ENCODE measurements at places on chromosomes 12 and 14.

GRCh38 chr12:116161588-116161987 is 115.9 kb downstream of the MED13L start:
- DNase-seq = no peak

GRCh38 chr14:83172363-83172762 is 1638.7 kb upstream of the SEL1L start:
- DNase-seq = no peak

DNA sequence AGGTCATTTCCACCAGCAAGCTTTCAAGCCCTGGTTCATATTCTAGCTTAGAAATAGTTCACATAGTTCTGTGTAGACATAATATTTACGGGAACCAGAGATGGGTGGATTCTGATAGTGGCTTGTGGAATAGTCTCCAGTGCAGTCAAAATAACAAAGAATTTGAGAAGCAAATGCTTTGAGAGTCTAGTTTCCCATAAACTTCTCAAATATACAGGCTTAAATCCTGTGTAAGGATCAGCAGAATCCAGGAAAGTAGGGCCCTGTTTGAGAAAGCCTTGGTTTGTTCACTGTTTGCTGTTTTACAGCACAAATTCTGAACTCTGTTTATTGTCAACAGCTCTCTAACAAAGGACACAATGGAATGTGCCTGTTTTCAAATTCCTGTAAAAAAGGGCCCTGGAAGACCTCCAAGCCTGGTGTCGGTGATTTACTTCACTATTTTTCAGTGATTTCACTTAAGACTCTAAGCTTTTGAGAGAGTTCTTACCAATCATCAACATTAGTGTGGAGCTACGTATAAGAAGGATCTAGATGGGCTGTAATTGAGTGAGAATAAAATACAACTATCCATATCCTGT is 11.4 kb upstream of the FOS start:
- no peak for DNase-seq

GRCh38 chr12:128069359-128069997 is 197.5 kb upstream of the TMEM132C start:
- DNase-seq = no peak

- no peak for DNase-seq
These were observed 66.2 kb downstream of the CRADD start for GRCh38 chr12:93743229-93743998.

GRCh38 chr12:5571115-5571514 is 139.2 kb downstream of the NTF3 start:
- DNase-seq = no peak

DNA sequence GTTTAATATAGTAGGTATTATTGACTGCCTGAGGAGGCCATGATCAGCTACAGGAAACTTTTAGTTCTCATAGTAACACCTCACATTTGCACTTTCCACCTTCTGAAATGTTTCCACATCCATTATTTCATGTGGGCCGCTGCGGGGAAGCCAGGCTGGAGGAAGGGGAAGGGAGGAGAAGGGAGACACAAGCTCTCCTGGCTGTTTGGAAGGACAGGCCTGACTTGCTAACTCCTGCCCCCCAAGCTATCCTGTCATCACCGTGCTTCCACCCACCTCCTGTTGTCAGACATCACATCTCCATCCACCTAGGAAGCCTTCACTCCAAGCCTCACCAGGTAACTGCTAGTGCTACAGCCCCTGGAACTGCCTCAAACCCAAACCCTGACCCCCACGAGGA is 9.5 kb downstream of the DPF3 start:
- no peak for DNase-seq

GRCh38 chr14:101726295-101726953 is 35.1 kb upstream of the PPP2R5C start:
- DNase-seq = no peak

GRCh38 chr12:109461049-109461845 is 15.9 kb downstream of the KCTD10 start:
- DNase-seq = no peak

GRCh38 chr12:50618864-50619609 is 114.3 kb downstream of the DIP2B start:
- no peak for DNase-seq

- no peak for DNase-seq
These were observed 10.6 kb downstream of the GRIP1 start for GRCh38 chr12:66668311-66668710.

- DNase-seq = no peak
These were observed 87.2 kb upstream of the FRMD6 start for GRCh38 chr14:51564460-51564859.

- DNase-seq = no peak
These were observed 42.8 kb downstream of the KDM2B start for GRCh38 chr12:121537814-121538698.

- DNase-seq = no peak
These were observed 18.1 kb upstream of the NEK9 start for GRCh38 chr14:75144944-75145343.

GRCh38 chr14:99688210-99688581 is 4.1 kb downstream of the CYP46A1 start:
- no peak for DNase-seq

GRCh38 chr14:52485350-52485960 is 66.8 kb downstream of the TXNDC16 start:
- no peak for DNase-seq

DNA sequence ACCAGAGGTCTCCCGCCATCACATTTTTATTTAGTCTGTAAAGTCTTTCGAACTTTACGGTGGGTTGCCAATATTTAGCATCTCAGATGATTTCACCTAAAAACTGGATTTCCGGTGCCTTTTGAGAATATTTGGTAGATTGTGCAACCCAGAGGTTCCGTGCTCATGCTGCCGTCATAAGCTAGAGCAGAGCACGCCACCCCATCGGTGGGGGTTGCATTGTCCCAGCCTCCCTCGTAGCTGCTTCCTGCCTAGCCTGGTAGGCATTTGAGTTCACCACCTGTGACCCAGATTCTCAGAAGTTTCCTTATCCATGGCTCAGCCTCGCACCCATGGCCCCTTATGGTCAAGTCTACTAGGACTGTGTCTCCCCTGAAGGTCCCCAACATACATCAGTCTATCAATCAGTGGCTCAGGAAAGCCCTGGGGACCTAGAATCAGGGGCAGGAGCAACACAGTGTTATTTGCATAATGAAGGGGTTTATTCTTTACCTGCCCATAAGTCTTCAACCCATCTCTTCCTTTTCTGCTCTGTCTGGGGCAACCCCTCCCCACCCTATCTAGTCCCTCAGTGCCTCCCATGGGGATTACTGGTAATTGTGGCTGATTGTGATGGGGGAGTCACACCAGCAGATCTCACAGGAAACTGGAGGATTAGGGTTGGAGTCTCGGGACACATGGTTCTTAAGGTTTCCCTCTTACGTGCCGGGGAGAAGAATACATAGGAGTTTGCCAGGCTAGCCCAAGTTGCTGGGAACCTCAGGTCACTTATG is 152.3 kb downstream of the PHETA1 start:
- DNase-seq = no peak

- no peak for DNase-seq
These were observed 27.3 kb upstream of the CHPT1 start for GRCh38 chr12:101670007-101670671.

DNA sequence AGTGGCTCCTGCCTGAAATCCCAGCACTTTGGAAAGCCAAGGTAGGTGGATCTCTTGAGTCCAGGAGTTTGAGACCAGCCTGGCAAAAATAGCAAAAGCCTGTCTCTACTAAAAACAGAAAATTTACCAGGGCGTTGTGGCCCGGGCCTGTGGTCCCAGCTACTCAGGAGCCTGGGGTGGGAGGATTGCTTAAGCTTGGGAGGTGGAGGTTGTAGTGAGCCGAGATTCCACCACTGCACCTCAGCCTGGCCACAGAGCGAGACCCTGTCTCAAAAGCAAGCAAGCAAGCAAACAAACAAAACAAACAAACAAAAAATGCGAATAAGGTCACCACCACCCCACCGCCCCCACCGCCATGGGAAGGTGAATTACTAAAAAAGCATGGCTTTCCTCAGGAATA is 238.7 kb downstream of the ATXN7L3B start:
- no peak for DNase-seq

DNA sequence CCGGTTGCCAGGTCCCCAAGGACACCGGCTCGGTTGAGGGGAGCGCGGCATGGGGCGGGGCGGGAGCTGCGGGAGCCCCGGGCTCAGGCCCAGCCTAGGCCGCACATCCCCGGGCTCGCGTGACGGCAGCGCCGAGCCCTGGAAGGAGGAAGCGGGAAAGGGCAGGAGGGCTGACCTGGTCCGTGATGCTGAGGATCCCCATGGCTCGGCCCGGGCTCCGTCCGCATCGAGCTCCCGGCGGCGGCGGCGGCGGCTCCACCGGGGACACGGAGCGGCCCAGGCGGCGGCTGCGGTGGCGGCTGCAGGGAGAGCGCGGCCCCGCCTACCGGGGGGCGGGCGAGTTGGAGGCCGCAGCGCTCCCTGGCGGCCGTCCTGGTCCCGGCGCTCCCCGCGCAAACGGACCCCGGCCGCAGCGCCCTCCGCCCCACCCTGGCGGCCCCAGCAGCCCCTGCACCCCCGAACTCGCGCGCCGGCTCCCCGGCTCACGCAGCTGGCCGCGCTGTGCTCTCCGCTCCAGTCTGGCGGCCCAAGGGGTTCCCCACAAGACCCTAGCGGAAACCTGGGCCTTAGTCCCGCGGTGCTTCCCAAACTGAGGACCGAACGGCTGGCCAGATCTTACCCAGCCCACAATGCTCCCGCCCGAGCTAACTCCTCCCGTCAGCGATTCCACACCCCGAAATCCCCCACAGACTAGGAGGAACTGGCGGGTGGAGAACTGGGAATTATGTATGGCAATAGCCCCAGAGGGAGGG is at the start of gene ANKRD52:
Gene ANKRD52 (minus strand): TSS at position 317 of the 752 bp plus-strand sequence. CDS start 115 bp downstream, at position 202.
- peak; percentile 74 for DNase-seq

DNA sequence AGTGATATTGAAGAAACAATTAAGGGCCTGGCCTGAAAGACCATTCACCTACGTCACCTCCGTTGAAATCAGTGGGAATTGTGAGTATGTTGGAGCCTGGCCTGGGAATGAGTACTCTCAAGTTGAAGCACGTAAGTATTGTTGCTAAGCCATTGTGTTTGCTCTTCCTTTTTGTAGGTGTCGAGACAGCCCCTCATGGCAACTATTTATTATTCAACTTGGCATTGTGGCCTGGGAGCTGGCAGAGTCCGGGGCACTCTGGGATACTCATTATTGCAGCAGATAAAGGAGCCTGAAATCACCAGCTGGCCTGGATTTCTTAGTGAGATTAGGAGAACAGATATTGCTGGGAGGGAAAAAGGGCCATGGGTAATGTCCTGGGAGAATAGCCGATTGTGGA is 147.4 kb downstream of the C12orf75 start:
- no peak for DNase-seq

GRCh38 chr12:104683831-104684503 is 227.2 kb downstream of the CHST11 start:
- DNase-seq = no peak

- peak; percentile 14 for DNase-seq
These were observed 1.2 kb upstream of the BMAL2 start for GRCh38 chr12:27331291-27331926.

GRCh38 chr12:7948589-7949260 is 12.7 kb upstream of the SLC2A3 start:
- DNase-seq = no peak

DNA sequence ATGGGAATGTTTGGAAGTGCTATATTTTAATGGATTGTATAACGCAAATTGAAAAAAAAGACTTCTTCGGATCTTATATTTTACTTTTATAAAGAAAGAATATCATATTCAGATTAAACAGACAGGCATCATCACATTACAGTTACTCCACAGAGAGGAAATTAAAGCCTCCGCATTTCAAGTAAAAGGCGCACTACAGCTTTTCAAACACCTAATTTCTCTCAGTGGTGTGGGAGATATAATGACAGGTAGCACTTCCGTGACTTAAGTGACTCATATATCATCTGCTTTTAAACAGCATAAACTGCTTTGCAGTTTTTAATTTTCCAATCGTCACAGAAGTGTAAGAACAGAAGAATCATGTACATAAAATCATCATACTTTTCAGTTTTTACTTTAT is 751.4 kb downstream of the FSCB start:
- no peak for DNase-seq

GRCh38 chr12:4881266-4882064 is 28.2 kb upstream of the KCNA1 start:
- no peak for DNase-seq

DNA sequence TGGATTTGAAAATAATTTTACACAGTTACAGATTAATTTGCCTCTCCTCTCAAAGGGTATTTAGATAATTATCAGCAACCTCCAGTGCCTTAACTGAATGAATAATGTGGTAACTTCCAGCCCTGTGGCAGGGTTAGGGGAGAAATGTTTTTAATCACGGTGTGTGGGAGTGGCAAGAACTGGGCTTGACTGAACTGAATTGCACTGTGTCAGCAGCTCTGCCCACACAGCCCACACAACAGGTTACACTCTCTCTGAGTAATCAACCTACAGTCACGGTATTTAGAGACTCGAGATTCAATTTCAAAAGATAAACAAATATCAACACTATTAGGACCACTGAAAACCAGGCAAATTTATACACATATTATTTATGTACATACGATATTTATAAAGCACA is 198.5 kb downstream of the KCNC2 start:
- peak; percentile 1 for DNase-seq

- no peak for DNase-seq
These were observed 14.2 kb upstream of the CDKL1 start for GRCh38 chr14:50410921-50411320.

GRCh38 chr12:2925322-2925995 is 33.7 kb upstream of the TEAD4 start:
- DNase-seq = no peak

DNA sequence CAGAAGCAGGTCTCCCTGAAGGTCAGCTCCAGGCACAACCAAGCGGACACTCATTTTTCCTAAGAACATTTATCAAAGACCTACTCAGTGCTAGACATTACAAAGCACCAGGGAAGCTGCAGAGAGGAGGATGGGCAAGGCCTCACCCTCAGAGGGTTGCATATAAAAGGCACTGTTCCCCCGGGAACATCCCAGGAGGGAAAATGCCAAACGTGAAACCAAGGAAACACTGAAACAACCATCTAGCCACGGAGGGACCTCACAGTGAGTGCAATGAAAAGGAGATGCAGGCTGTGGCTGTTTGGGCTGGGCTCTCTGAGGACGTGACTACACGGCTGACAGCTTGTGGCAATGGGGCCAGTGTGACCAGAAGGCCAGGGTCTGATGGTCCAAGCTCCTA is 117.4 kb upstream of the VASH1 start:
- DNase-seq = no peak

DNA sequence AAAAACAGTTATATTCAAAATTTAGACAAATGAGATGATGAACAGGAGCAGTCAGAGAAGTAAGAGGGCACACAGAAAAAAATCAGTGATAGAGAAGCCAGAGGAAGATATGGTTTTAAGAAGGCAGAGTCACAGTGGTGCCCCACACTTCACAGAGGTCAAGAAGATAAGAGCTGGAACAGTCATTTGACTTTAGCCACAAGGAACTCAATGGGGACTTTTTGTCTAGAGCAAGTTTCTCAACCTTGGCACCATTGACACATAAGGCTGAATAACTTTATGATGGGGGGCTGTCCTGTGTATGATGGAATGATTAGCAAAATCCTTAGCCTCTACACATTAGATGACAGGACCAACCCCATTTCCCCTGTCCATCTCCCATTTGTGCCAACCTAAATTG is 172.8 kb upstream of the PLEKHG7 start:
- no peak for DNase-seq

- no peak for DNase-seq
These were observed 162.9 kb downstream of the ADGRD1 start for GRCh38 chr12:131116468-131117117.

All from stimulated activated CD8-positive, alpha-beta memory T cell treated with anti-CD3 and anti-CD28 coated beads, Interleukin-15, amount 100 ng/mL, for 48 hours (primary cell).